ENCODE measurements at places on chromosomes 7 and 10.

GRCh38 chr7:36607721-36608095, 116.6 kb downstream of the AOAH start:
- no peak for DNase-seq

- DNase-seq, result no peak
Observed at GRCh38 chr10:18282094-18282493, 141.9 kb downstream of the CACNB2 start.

DNA sequence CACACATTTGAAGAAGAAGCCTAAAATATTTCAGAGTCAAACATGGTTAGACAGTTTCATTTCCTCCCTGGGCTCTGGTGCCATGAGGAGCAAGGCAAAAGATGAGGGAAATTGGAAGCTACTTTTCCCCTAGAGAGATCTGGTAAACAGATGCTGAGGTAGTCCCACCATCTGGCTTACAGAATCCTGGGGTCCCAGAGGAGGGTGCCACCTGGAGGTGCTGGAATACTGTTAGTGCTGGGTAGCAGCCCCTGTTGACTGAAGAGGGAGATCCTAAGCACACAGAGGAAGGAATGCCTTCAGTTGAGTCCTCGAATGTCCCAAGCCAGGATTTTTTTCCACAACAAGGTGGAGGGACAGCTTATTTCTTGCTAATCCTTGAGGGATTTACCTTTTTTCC, 160.1 kb downstream of the FZD1 start:
- DNase-seq, result no peak

DNA sequence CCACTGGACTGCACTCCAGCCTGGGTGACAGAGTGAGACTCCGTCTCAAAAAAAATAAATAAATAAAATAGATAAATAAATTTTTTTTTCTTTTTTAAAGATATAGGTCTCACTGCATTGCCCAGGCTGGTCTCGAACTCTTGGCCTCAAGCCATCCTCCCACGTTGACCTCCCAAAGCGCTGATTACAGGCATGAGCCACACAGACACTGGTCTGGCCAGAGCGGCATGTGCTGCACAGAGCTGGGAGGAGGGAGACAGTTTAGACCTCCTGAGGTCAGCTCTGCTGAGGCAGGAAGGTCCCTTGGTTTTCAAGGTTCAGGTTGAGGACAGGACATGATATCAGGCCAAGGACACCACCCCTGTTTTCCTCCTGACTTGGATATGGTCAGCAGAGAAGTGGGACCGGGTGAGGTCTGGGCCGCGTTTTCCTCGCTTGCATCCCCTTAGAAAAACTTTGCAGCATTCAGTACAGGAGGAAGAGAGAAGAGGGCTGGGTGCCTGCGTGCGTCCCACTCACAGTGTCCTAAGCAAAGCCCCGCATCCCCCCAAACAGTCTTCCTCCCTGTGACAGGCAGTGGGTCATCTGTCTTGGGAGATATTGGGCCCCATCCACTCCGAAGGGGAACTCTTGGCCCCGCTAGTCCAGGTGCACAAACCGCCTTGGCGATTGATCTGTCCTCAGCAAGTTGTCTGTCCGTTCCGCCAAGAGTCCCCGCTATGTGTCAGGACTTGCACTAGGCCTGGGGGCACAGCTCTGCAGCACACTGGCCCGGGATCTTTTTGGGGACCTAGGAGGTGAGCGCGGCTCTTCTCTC, 56.1 kb downstream of the ZNF727 start:
- DNase-seq, result no peak

GRCh38 chr7:113813471-113813870, 105.3 kb downstream of the PPP1R3A start:
- no peak for DNase-seq

DNA sequence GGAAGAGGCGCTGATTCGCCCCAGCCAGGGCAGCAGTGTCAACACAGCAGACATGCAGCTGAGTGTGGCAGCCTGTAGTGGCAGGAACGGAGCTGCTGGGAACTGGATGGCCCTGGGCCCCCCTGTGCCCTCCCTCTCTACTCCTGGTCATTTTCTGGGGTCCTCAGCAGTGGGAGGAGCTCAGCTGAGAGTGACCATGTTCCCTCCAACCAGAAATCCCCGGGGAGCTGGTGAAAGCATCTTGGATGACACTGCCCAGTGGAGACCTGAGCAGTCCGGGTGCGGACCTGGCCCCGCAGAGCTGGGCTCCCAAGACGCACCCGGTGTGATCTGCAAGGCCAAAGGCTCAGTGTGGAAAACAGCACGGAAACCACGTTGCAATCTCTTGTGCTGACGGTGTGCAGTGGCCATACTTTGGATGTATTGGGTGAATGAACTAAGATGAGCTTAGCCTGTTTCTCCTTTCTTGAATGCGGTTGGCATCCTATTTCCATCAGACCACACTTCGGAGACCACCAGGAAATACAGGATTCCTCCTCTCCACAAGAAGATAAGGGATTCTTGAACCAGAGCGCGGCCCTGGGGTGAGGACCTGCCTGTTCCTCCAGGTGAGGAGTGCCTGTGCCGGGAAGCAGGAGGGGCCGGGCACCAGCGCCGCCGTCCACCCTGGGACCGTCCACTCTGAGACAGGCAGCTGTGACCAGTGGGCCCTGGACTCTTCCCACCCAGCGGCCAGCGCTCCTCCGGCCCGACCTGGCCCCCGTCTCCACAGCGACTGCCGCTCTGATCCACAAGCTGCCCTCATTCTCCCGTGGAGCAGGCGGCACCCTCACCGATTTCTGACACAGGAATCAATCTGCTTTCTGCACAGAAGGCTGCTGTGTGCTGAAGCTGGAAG, 93.5 kb upstream of the DIP2C start:
- peak; percentile 77 for DNase-seq

DNA sequence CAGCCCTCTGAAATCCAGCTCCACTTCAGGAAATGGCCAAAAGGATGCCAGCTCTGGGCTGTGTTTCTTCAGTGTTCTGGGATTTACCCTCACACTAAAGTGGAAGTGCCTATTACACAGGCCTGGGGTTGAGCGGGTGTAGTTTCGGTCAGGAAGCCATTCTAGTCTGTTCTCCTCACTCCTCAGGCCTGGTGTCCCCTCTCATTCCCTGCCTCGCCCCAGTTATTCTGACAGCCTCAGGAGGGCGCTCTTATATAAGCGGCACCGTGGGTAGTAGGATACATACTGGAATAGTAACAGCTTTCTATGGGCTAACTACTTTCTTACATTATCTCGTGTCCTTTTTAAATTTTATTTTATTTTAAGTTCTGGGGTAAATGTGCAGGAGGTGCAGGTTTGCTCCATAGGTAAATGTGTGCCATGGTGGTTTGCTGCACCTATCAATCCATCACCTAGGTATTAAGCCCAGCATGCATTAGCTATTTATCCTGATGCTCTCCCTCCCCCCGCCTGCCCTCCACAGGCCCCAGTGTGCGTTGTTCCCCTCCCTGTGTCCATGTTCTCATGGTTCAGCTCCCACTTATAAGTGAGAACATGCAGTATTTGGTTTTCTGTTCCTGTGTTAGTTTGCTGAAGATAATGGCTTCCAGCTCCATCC, 12.2 kb upstream of the LGI1 start:
- no peak for DNase-seq

GRCh38 chr7:19051767-19052375, 65.6 kb downstream of the TWIST1 start:
- no peak for DNase-seq

GRCh38 chr10:21969326-21970287, 33.9 kb downstream of the DNAJC1 start:
- DNase-seq, result no peak

DNA sequence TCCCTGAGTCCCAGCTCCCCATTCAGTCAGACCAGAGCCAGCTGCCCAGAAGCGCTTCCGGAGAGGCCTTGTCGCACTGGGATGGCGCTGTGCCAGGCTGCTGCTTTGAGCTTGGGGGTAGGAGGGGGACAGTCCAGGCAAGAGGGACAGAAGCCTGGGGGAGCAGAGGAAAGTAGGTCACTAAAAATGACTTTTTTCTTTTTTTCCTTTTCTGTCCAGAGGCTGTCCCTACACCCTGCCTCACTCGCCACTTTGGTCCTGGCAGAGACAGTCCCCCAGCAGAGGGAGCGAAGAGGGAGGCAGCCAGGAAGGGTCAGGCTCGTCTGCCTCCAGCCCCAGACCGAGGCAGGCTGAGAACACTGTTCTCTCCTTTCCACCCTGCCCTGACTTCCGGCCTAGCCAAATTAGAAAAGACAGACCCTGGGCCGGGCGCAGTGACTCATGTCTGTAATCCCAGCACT, 15.8 kb upstream of the TRIM8 start:
- DNase-seq, result no peak

GRCh38 chr10:123888751-123889150, 2.9 kb downstream of the CPXM2 start:
- no peak for DNase-seq

DNA sequence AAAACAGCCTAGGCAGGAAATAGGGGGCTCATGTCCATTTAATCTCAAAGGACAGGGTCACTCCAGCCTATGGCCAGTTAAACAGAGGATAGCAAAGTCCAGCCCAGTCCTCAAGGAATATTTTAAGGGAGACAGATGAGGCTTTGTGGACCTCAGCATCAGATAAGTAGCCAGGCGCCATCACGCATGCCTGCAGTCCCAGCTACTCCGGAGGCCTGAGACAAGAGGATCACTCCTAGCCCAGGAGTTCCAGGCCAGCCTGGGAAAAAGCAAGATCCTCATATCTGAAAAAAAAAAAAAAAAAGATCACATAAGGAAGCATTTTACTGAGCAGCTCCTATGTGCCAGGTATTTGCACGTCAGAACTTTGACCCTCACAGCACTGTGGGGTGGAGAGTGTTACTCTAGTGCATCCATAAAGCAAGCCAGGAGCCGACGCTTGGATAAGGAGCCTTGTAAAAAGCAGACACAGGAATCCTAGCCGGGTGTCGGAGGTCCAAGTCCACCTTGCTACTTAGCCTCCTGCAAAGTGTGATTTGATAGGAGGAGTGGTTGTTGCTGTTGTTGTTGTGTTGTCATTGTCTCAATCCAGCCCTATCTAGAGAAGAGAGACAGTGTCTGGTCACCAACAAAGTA, 61.8 kb upstream of the DOCK1 start:
- DNase-seq, result no peak

- no peak for DNase-seq
Observed at GRCh38 chr10:126470991-126471390, 82.7 kb upstream of the ADAM12 start.

- no peak for DNase-seq
Observed at GRCh38 chr7:2063563-2064260, 169.0 kb downstream of the MAD1L1 start.

DNA sequence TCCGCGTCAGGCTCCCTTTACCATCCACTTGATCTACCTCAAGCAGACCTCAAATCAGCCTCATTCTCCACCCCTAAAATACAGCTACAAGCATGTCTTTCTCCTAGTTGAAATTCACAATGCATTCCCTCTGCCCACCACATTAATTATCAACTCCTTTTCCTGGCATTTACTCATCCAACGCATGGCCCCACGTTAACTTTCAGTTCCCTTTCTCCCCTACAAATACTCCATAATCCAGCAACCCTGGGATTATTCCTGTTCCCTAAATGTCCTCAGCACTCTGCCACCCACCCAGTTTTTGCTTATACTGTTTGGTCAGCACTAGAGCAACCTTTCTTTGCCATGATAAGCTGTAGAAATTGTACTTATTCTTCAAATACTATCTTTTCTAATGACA, 5.7 kb upstream of the VIM start:
- DNase-seq, result no peak

- peak; percentile 71 for DNase-seq
Observed at GRCh38 chr10:56068473-56069263, 292.4 kb downstream of the ZWINT start.

All from mesenteric fat pad (tissue), 1 donor.